ENCODE measurements at places on chromosomes 4 and X. TPM values are rescaled to one million over a fixed set of nuclear protein-coding genes. Genes with fewer than 3 reads are reported as not detected.

The TRAM1L1 gene
- total RNA-seq: 4.2 TPM

The DGAT2L6 gene
- not detected for total RNA-seq

The PHOX2B gene
- total RNA-seq: not detected

The FGF2 gene
- 51.4 TPM for total RNA-seq

The ARMCX4 gene
- 0.10 TPM for total RNA-seq

The CHRNA9 gene
- total RNA-seq: not detected

The FOXR2 gene
- total RNA-seq: not detected

The DUSP9 gene
- total RNA-seq: 2.2 TPM

The PPEF1 gene
- 2.6 TPM for total RNA-seq

The HTN3 gene
- total RNA-seq: not detected

The ADH1A gene
- total RNA-seq: not detected
